ENCODE measurements at places on chromosomes 5 and 9.
A peak's percentile ranks its signal among the peaks of the same experiment; 100 is the strongest.

DNA sequence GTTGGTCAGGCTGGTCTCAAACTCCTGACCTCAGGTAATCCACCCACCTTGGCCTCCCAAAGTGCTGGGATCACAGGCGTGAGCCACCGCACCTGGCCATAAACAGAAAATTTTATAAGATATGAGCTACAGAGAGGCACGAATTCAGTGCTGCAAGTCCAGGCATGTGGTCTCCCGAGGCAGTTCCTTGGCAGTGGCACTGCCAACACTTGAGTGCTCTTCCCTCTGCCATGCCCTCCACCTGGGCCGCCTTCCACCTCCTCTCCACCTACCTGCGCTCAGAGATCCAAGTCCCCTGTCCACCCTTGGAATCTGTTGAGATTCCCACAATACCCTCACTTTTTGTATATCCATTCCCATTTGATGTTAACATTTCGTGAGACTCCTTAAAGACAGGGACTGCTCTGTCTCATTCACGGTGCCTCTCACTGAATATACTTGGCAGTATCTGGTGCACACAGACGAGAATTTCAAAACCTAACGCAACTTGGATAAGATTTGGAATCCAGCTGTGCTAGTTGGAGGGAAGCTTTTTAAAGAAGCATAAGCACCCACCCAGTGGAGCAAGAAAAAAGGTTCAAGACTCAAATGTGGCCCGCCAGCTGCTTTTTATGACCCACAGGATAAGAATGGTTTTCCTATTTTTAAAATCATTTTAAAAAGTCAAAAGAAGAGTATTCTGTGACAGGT lies 68.3 kb downstream of the DCP2 start:
- no peak for DNase-seq

DNA sequence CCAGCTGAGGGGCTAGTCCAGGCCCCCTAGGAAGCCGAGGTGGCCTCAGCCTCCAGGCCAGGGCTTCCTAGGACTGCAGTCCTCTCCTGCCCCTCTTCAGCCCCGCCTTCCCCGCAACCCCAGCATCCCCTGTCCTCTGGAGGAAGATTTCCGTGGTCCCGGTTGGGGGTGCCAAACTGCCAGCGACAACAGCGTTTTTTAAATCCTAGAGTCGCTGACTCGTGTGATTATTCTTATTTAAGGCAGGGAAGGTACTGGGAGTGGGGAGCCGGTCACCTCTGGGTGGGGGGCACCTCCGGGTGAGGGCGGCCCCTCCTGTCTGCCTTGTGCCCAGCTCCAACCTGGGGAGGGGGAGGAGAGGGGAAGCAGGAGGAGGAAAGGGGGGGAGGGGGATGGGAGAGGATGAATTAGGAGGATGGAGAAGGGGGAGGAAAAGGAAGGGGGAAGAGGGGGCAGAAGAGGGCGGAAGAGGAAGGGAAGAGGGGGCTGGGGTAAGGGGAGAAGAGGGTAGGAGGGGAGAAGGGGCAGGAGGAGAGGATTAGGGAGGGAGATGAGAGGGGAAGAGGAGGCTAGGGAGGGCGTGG lies 173.1 kb upstream of the IER5L start:
- DNase-seq = no peak

DNA sequence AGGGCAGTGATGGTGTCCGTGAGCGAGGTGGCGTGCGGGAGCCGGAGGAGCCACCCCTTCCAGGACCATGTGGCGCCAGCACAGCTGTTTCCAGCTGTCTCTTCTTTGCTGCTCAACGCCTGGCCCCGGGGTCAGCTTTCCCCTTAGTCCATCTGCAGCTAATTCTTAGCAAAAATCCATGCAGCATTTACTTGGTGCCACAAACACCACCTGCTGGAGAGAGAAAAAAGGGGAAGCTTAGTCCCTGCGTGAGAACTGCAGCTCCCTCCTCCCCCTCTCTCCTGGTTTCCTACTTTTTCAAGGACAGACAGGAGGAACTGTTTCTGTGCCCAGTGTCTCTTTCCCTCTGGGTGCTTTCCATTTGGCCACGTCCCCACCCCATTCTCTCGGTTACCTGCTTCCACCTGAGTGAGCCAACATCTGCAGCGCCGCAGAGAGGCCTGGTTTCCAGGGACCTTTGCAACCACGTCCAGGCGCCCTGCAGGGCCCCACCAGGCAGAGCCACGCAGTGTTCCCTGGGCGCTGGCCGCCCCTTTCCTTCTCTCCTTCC lies 3.4 kb downstream of the SLC6A19 start:
- DNase-seq = no peak

GRCh38 chr9:108478431-108479332 lies 377.1 kb downstream of the ACTL7B start:
- peak; percentile 61 for DNase-seq

DNA sequence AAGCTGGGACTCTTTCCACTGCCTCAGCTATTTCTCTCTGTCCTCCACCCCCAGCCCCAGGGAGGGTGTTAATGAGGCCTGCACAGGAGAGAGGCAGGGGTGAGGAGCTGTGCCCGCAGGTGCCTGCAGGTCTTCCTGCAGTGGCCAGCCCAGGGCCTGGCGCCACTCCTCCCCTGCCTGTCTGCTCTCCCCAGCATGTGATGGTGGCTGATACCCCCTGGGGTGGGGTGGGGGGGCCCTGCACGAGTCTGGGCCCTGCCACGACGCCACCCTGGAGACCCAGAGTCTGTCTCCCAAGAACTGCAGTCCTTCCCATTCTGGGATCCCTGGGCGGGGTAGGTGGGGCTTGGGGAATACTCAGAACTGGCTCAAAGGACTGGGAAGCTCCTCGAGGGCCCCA lies 166.4 kb upstream of the SMIM23 start:
- no peak for DNase-seq

GRCh38 chr5:142133330-142134206 lies 25.0 kb downstream of the NDFIP1 start:
- no peak for DNase-seq
